CD4-positive, alpha-beta T cell treated with Interleukin-15 for 1 hour (primary cell): ENCODE measurements at places on chromosomes 5 and 9.

DNA sequence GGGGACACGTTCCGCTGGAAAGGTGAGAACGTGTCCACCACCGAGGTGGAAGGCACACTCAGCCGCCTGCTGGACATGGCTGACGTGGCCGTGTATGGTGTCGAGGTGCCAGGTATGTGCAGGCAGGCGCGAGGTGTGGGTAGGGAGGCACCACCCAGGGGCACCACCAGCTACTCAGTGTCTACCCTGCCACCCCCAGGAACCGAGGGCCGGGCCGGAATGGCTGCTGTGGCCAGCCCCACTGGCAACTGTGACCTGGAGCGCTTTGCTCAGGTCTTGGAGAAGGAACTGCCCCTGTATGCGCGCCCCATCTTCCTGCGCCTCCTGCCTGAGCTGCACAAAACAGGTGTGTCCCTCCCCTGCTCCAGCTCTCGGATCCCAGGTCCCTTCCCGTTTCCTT is 15.1 kb downstream of the SLC27A4 start:
- no peak for DNase-seq

GRCh38 chr9:86217076-86217755 is 42.2 kb downstream of the C9orf153 start:
- DNase-seq: no peak

DNA sequence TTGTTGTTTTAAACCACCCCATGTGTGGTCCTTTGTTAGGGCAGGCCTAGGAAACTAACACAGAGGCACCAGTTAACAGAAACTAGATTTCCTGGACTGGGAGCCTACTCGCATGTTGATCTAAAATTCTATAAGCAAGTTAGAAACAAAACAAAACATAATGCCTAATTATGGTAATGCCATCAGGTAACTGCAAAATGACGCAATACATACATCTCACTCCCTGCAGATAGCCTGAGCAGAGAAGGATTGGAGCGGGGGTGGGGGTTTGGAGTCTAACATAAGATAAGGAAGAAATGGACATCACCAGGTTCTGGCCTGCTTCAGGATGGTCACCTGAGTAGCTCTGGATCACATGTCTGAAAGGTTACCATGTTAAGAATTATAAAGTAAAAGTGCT is 113.4 kb upstream of the CTSL start:
- DNase-seq: no peak

- DNase-seq: no peak
Observed at GRCh38 chr9:100106616-100107015, 7.6 kb downstream of the INVS start.

- peak; percentile 30 for DNase-seq
Observed at GRCh38 chr9:128892221-128892921, 10.4 kb downstream of the LRRC8A start.

- DNase-seq: no peak
Observed at GRCh38 chr5:143033535-143034250, 263.5 kb downstream of the ARHGAP26 start.

DNA sequence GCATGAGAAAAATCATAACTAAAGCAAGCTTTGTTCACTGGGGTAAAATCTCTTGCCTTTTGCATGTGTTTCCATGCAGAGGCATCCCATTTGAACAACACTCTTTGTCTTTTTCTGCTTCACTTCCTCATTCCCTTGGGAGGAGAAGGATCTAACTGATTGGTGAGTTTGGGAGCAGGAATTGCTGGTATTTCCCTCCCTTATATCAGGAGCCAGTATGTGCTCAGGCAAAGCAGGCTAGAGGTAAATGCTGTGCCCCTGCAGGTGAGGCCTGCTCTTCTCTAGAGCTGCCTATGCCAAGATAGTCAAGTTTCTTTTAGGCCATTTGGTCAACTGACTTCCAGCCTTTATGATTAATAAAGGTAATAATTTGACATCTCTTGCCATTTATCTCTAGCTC is 179.9 kb downstream of the COX7C start:
- DNase-seq: no peak

DNA sequence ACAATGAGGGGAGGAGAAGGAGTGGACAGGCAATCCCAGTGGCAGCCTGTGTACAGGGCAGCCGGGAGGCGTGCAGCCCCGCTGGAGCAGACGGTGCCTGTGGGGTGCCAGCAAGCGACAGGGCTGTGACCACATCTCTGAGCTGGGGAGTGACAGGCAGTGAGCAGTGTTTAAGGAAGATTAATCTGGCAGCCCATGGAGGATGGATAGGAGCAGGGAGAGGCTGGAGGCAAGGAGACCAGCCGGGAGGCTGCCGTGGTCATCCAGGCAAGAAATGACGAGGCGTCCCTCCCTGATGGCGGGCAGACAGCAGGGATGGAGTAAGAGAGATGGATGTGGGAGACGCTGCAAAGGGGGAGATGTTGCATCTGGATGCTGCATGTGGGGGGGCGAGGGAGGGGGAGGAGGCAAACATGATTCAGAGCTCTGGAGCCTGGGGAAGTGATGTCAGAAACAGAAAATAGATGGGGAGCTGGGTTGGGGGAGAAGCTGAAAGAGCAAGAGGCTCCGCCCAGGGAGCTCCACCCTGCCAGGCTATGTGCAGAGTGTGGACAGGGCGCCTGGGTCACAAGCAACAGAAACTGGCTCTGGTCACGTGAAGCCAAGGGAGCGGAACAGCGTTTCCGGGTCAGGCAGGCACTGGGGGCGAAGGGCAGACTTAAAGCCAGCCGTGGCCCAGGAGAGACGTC is 12.6 kb downstream of the UNC5A start:
- no peak for DNase-seq

DNA sequence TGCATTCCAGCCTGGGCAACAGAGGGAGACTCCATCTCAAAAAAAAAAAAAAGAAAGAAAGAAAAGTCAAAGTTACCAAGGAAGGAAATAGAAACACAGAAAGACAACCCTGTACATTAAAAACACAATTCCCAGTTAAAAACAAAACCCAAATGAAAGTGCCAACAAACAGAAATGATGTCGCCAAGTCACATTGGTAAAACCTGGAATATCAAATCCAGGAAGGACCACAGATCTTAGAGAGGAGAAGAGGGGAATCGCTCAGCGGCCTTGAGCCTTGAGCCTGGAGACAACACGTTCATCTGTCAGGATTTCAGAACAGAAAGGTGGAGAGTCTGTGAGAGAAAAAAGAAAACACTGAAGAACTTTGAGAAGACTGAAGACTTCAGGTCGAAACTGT is 1.2 kb upstream of the ZDHHC11 start:
- no peak for DNase-seq

DNA sequence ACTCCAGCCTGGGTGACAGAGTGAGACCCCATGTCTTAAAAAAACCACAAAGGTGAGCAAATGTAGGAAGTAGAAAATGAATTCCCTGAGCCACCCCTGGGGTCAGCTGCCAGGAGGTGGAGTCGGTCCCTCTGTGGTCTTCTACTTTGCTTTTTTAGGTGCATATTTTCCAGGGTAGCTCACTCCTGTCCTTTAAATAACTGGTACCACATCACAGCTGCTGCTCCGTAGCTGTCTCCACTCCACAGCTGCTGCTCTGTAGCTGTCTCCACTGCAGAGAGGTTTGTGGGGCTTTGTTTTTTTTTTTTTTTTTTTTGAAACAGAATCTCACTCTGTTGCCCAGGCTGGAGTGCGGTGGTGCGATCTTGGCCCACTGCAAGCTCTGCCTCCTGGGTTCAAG is 8.9 kb downstream of the WDR5 start:
- DNase-seq: no peak

GRCh38 chr5:76625087-76625815 is 2.0 kb upstream of the F2RL2 start:
- no peak for DNase-seq

- no peak for DNase-seq
Observed at GRCh38 chr9:116992865-116993264, 305.8 kb downstream of the TRIM32 start.

- no peak for DNase-seq
Observed at GRCh38 chr5:81420039-81420667, 26.2 kb upstream of the ACOT12 start.

DNA sequence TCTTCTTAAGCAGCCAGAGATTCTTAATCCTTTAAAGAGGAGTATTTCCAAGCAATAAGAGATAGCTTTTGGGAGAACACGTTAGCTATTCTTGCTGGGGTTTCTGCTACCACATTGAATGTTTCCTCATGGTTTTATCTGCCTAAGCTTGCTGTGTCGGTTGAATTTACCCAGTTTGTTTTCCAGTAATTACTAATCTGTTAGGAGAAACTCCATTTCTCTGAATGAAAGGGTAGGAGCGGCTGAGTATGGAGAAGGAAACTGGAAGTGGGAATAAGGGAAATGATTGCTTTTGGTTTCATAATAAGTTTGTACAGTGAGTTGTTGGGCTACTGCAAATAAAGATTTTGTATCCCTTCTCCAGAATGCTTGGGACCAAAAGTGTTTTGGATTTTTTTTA is 1.2 kb downstream of the JAK2 start:
- no peak for DNase-seq

GRCh38 chr9:20990867-20991266 is 40.6 kb downstream of the HACD4 start:
- peak; percentile 49 for DNase-seq

GRCh38 chr5:58122157-58122556 is 337.7 kb downstream of the PLK2 start:
- DNase-seq: no peak

DNA sequence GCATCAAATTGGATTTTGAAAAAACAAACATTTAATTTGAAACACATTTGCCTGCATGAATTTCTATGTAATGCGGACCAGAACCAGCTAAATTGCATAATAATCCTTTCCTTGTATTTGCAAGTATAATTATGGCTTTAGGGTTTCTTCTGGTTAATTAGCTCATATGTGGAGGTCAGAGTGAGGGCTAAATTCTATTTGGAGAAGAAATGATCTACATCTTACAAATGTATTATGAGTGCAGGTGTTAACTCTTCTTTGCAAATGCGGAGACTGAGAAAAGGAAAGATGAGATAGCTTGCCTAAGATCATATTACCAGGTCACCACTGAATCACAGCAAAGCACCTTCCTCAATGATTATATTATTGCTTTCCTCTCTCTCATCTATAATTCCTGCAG is 194.7 kb downstream of the CDH9 start:
- DNase-seq: no peak

GRCh38 chr5:44389090-44389822 is at the start of gene FGF10:
Gene FGF10 (minus strand): TSS chr5:44389420. CDS start chr5:44388682, 738 bp downstream.
- no peak for DNase-seq

DNA sequence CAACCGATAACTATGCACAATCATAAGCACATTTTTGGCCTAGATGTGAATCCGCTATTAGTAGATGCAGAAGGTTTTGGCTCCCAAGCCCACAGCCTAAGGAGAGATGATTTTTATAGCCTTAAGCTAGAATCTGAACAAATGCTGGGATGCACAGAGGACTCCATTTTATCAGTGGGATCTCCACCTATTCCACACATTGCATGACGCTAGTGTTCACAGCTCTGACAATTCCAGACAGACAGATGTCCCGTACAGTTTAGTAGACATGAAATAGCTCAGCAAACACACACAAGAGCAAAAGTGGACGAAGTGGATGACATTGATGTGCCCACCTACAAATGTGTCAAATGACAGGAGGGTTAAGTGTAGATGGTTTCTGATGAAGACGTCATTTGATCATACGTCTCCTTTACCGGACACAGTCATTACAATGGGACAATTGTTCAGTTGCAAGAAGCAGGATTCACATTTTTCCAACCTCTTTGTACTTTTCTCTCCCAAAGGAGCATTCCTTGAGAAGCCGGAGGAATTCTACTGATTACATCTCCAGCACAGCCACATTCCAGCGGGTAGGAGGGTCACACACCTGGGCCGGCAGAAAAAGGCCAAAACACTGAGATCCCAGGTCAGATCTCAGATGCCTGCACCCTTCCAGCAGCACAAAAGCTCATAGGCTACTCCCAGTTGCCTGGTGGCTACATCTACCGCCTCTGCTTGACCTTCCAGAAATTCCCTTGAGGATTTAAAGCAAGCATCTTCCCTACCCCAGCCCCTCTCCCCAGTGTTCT is 202.4 kb downstream of the SLIT3 start:
- no peak for DNase-seq

GRCh38 chr9:120377268-120378159 is 202.5 kb downstream of the CDK5RAP2 start:
- no peak for DNase-seq

GRCh38 chr9:100217536-100217935 is 118.5 kb downstream of the INVS start:
- no peak for DNase-seq

DNA sequence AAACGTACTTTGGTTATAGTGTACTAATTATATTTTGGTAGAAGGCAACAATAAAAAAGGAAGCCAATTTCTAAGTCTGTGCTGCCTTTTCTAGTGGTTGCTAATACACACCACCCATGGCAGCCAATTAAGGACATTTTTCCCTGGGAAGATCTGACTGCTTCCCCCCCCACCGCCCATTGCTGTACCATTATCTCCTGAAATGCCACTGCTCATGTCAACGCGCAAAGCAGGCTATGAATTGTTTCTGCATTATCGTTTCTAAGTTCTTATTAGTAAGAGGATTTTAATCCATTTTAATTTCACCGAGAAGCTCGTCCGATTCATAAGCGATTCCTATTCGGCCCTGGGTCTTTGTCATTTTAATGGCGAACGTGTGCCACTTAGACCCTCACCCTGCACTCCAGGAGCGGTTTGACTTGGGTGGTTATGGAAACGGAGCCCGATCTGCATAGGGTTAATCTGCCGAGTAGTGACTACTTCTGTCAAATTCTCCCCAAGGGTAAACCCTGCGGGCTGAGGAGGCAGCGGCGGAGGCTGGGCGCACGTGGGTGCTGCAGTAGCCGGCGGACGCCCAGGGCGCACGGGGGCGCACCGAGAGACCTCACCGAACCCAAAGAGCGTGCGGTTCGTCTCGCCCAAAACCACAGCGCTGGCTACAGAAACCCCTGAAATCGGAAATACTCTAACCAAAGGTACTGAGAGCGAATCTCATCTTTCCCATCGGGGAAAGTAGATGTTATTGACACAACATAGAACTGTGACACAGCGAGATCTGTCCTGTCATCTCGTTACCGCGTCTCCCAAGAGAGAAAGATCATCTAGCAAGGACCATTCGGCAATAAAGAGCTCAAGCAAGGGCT is 55.8 kb upstream of the SHC3 start:
- no peak for DNase-seq

- DNase-seq: no peak
Observed at GRCh38 chr5:31033295-31033694, 160.2 kb upstream of the CDH6 start.

- no peak for DNase-seq
Observed at GRCh38 chr9:130199605-130200004, 27.4 kb downstream of the NCS1 start.

GRCh38 chr9:132024589-132024988 is 55.1 kb downstream of the MED27 start:
- DNase-seq: no peak

DNA sequence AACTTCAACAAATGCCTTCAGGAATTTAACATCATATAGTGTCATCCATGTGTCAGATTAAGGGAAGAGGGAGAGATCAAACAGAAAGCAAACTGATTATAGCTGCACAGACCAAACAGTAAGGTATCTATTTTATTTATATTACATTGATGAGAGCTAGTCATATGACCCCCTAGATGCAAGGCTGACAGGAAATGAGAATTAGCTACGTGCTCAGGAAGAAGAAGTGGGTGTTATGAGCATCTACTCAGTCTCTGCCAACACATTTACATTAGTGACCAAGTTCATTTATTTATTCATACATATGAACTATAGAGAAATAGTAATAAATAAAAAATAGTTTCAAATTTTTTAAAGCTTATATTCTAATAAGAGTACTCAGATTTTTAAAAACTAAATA is 787.3 kb downstream of the KCTD16 start:
- DNase-seq: no peak
